ENCODE measurements at places on chromosomes 12 and 14. TPM values are rescaled to one million over a fixed set of nuclear protein-coding genes. Genes with fewer than 3 reads are reported as not detected.

The CLEC9A gene
- total RNA-seq = 0.27 TPM

The TAS2R20 gene
- 20.5 TPM for total RNA-seq

The ORAI1 gene
- 8.4 TPM for total RNA-seq

The KRT79 gene
- 0.66 TPM for total RNA-seq

The OR4M1 gene
- not detected for total RNA-seq

The TMEM63C gene
- 1.6 TPM for total RNA-seq

The HOTAIR gene
- total RNA-seq = not detected

The NCKAP5L gene
- total RNA-seq = 22.6 TPM

The CAPZA3 gene
- total RNA-seq = not detected

The PUS1 gene
- total RNA-seq = 9.0 TPM

The ASIC1 gene
- 8.0 TPM for total RNA-seq

The DNAJC22 gene
- total RNA-seq = 1.4 TPM

The FGF23 gene
- 0.27 TPM for total RNA-seq

The ACSM4 gene
- not detected for total RNA-seq

The SYNDIG1L gene
- total RNA-seq = 0.60 TPM

The CLEC14A gene
- 27.9 TPM for total RNA-seq

The C12orf54 gene
- total RNA-seq = not detected

The TMTC2 gene
- 121 TPM for total RNA-seq

The LRP6 gene
- 110 TPM for total RNA-seq

The MAP1LC3B2 gene
- total RNA-seq = 1.5 TPM

The PRKAG1 gene
- total RNA-seq = 35.6 TPM

The GYS2 gene
- not detected for total RNA-seq

The IL26 gene
- total RNA-seq = not detected

The SMOC1 gene
- total RNA-seq = 25.9 TPM

The ART4 gene
- total RNA-seq = 0.44 TPM
